ENCODE measurements at places on chromosomes 1 and 21.

DNA sequence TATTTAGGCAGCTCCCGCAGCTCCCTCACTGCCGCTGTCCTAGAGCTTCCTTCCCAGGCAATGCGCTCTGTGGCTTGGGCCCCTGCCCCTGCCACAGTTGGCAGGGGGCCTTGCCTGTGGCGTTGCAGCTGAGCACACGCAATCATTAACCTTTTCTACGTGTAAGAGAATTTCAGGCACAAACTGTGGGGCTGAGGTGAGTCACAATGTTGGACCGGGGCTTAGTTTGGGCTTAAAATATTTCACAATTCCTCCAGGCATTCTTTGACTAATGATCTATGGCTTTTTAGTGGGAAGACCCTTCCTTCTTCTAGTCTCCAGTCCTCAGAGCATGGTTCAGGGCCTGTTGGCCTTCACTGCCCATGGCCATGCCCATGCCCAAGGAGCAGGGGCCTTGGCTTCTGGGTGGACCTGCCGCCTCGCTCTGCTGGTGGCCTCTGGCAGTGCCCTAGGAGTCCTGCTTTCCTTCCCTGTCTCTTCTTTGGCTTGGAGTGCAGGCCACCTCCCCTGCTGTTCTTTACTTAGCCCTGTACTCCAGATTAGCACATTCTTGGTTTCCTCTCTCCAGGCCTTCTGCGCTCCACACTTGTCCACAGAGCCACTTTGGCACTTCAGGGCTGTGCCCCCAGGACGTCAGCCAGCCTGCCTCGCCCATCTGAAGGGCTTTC lies 39.2 kb downstream of the MAPKAPK2 start:
- DNase-seq: no peak

- no peak for DNase-seq
Measured at GRCh38 chr1:154157520-154158306, 2.8 kb upstream of the NUP210L start.

DNA sequence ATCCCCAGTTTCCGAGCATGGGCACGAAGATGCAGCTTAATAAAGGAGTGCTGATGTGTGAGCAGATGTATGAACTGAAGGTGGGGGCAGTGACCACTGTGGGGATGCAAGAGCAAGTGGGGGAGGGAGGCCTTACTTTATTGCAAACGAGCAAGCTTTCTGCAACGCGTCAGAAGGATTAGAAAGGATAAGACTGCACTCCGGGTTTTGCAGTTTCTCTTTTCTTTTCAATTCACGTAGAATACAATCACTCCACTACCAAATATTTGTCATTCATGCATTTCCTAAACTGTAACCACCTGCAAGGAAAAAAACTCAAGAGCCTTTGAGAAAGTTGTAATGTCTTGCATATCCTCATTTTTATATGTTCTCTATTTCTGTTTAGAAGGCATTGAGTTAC lies 4.3 kb upstream of the OR2C3 start:
- no peak for DNase-seq

GRCh38 chr1:46394108-46394871 lies at the start of gene FAAH:
Gene FAAH (plus strand): TSS chr1:46394317. CDS start chr1:46394349, 32 bp downstream.
- DNase-seq: no peak

DNA sequence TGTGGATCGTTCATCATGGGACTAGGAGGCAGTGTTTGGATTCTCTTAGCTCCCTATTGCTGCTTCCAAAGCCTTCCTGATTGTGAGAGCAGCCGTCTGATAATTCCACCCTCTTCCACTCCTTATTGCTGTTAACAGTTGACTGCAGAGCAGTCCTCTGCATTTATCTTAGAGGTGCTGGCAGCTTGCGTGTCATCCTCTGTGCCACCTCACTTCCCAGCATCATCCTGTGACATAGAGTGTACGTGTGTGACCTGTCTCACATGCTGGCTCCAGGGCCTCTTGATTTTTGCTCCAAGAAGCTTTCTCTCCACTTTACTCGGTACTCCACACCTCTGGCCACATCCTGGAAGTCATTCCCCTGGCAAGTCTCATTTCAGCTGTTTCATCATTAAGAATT lies 53.0 kb upstream of the DYNLT5 start:
- no peak for DNase-seq

GRCh38 chr1:68347415-68347814 lies 102.3 kb downstream of the RPE65 start:
- peak; percentile 22 for DNase-seq

- DNase-seq: peak; percentile 27
Measured at GRCh38 chr1:206757524-206758266, 12.9 kb upstream of the IL19 start.

GRCh38 chr1:151372058-151372934 lies at the start of gene SELENBP1:
Gene SELENBP1 (minus strand): TSS chr1:151372705. CDS start chr1:151372641, 64 bp downstream.
- no peak for DNase-seq

DNA sequence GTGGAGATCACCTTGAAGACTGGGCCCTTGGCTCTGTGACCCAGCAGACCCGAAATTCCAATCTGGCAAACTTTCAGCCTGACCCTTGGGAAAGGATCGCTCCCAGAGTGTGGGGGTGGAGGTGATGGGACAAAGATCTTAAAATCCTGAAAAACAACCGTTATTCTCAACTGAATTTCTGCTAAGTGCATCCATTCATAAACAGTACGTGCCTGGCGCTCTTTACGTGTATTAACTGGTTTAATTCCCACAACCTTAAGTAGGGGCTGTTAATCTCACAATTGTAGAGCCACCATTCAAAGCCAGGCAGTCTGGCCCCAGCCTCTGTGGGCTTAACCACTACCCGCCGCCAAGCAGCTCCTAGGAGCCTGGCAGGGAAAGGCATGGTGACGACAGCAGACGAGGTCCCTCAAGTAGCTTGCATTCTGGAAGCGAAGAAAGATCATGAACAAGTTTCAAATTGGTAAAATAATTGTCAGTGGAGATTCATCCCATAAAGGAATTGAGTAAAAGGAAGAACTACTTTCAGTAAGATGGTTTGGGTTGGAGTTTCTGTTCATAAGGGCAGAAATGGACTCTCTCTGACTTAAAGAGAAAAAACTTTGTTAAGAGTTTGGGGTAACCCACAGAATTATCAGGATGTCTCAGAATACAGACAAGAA lies 11.4 kb upstream of the RGS16 start:
- no peak for DNase-seq

DNA sequence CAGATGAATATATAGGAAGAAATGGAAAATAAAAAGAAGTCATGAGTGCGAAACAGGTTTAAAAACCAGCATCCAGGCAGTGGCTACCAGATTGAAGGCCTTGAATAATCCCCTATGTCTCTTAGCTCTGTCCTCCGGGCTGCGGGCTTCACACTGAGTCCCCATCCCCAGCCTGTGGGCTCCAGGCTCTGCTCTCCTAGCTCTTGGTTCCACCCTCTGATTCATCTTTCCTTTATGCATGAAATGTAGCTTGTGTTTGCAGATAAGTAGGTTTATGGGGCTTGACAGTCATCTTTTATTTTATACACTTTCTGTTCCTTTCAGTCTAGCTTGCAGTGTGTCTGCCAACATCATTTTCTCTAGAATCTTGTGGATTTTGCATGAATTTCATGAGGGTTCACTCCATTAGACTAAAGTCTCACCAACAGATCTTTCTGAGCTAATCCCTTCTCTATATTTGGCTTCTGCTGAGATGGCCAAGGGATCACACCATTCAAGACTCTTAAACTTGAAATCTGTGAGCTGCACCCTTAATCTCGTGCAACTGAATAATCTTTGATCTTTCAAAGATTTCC lies 174.5 kb downstream of the PLPPR4 start:
- no peak for DNase-seq

GRCh38 chr1:167915569-167915968 lies 1.6 kb upstream of the ADCY10 start:
- no peak for DNase-seq

GRCh38 chr21:27480841-27481261 lies 514.0 kb upstream of the ADAMTS5 start:
- no peak for DNase-seq

- no peak for DNase-seq
Measured at GRCh38 chr1:224718470-224719053, 102.4 kb downstream of the CNIH3 start.

DNA sequence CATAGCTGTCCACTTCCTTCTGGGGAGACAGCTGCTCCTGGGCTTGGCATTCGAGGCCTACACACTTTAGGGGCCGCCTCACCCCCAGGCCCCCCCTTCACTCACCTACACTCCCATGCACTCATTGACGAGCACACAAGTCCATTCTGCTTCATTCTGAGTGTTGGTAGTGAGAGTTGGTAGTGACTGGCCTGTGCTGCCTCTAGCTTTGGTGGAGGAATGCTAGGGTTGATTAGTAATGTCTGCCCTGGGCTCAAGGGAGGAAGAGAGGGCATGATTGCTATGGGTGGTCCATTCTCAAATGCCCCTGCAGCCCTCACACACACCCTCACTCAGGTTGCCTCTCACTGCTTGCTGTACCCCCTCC lies 30.4 kb downstream of the TRIM11 start:
- DNase-seq: no peak

- peak; percentile 84 for DNase-seq
Measured at GRCh38 chr1:154998818-154999570, 3.6 kb upstream of the ZBTB7B start.

DNA sequence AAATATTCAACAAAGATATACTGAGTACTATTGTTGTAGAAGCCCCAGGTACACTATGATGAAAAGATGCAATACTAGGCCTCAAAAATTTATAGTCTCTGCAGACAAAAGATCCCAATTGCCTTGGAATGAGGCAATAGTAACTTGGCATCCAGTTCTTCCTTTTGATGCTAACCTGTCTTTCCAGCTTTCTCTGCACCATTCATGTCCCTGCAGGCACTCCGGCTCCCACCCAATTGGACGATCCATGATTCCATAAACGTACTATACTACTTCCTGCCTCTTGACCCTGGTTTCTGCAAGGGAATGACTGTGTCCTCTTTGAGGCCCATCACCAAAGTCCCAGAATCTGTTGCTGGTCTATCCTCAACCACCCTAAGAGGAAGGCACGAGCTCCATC lies 8.0 kb upstream of the TAGLN2 start:
- no peak for DNase-seq

DNA sequence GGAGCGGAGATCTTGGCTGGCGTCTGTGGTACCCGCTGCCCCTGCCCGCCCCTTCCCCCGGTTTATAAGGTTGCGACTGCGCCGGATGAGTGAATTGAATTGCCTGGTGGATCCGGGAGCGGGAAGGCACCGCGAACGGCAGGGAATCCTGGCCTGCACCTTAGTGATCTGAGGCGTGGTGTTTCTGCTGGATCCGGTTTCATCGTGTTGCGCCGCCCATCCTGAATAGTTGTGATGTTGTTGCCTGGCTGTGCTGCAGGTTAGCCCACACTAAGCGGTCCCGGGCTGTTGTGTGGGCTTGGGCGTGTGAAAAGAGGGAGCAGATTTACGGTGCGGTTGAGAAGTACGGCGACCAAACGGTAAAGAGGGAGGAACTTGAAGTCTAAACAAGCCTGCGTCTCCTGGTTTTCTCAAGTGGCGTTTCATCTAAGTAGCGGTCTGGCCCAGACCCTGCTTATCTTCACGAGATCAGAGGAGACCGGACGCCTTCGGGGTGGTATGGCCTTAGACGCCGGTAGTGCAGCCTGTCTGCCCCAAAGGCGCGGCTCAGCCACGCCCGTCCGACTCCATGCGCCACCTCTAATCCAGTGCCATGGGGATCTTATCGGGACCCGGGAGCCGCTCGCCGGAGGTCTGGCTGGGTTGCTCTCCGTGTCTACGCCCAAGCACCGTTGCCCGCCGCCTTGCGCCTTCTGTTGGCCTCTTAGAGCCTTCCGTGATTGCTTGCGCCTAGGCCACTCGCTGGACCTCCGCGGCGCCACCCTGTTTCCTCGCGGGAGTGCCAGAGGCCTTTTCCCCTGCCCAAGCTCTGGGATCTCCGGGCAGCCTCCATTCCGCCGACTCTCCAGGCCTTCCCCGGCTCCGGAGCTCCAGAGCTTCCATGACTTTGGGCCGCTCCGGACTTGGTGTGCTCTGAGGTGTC lies 87.5 kb upstream of the RHOU start:
- no peak for DNase-seq

DNA sequence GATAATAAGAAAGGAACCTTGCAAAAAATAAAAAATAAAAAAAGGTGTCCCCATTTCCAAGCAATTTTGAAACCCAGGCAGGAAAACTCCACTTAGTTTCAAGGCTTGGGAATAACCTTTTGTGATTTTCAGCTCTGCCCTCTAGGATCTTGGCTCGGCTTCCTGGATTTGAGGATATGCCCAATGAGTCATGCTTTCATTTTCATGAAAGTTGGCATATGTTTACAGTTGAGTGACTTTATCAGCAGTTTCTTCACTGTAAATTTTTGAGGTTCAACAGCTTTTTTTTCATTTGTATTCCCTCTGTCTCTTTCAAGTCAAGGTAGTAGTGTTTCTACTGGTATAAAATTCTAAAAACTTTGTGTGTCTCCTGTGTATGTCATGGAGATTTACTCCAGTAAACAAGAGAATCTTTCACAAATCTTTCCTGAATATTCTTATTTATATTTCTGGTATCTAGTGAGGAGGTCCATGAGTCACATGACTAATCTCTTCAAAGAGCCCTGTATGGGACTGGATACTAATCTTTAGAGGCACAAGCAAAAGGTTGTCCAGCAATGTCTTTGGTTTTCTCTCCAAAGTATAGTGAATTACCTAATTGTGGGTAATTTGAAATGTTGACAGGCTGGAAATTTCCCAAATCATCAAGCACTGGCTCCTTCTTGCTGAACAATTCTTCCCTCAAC lies 335.3 kb downstream of the BRINP2 start:
- DNase-seq: no peak

DNA sequence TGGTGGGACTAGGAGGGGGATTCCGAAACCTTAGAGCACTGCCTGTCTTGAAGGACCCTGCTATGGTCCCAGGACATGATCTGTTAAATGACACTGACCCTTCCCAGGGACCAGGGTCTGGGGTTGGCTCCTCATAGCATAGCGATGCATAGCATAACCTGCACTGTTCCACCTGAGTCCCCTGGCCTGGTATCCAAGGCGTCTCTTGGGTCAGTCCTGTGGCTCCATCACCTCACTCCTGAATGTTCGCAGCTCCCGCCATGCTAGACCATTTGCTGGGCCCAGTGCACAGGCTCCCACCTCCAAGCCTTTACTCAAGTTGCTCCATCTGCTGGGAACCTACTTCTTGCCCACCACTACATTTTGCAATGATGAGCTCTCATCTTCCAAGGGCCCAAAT lies 39.0 kb upstream of the MAGOH start:
- no peak for DNase-seq

DNA sequence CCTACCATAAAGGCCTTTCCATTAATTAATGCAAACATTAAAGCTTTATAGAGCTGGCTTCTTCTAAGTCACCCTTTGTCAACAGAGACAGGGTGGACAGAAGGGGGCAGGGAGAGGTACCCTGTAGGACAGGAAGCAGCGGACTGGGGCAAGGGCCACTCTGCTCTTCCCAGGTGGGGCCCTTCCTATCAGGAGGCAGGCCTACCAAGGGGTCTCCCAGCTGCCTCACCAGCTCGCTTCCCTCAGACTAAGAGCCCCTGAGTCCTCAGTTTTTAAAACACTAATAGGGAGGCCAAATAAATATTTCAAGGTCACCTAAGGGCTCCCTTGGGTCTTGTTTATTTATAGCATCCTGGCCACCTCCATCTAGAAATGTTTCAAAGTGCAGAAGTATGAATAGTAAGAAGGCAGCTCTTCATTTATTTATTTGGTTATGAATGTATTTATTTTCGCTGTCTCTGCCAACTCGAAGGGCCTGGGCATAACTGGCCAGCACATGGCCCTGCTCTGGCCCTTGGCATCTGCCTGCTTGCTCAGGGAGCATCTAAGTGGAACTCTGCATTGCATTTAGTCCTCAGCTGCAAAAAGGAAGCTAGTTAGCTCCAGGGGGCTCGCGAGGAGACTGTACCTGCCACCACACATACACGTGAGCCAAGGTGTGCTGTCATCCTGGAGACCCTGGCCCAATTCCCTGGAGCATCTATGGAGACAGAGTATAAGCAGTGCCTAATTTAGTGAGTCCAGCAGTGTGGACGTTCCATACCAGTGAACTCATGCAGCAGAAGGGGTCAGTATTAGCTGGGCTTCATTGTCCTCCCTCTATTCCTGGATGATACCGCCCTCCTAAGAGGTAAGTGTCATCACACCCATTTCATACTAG lies 395.1 kb upstream of the VAMP3 start:
- no peak for DNase-seq

All from KG1 (cell line).